ENCODE measurements at places on chromosomes 6 and 20.

GRCh38 chr6:6912817-6913744, 194.7 kb upstream of the RREB1 start:
- no peak for DNase-seq

- DNase-seq: no peak
These were observed 85.6 kb upstream of the SRSF6 start for GRCh38 chr20:43372051-43372450.

GRCh38 chr20:44221368-44221954, 10.9 kb upstream of the OSER1 start:
- no peak for DNase-seq

- DNase-seq: no peak
These were observed 112.0 kb upstream of the RNF24 start for GRCh38 chr20:4127344-4127743.

- peak; percentile 6 for DNase-seq
These were observed 63.9 kb upstream of the SLCO4A1 start for GRCh38 chr20:62578294-62578897.

DNA sequence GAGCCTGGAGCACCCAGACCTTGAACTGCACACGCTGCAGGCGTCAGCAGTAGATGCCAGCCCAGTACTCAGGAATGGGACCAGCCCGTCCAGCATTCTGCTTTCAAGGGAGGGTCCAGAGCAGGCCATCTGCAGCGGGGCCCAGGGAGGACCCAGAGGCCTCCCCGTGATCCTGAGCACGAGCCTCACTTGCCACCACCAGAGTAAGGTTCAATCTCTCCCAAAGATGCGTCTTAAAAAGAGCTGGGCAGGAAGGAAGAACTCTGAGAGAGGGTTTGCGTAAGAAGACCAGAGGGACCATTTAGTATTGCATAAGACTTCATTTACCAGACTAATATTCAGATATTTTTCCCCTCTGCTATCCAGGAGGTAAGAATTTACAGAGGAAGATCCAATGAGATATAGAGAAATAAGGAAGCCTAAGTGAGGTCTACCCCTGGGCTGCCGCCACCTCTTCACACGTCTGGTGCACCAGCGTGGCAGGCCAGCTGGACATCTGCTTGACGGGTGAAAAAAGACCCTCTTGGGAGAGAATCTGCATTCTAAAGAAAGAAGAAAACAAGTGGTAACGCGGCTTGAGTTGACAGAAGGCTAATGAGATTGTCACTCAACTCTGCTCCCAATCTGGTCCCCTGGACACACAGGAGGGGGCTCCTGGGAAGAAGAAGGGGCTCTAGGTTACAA, 107.3 kb downstream of the PRND start:
- DNase-seq: no peak

- no peak for DNase-seq
These were observed 57.0 kb downstream of the TNFAIP3 start for GRCh38 chr6:137923866-137924653.
